Uterine smooth muscle cell (primary cell): ENCODE measurements at places on chromosomes 4 and X. TPM values are rescaled to one million over a fixed set of nuclear protein-coding genes. Genes with fewer than 3 reads are reported as not detected.

Gene SMR3B
- not detected in 2 replicates for total RNA-seq

Gene FGF13
- 1.7 and 2.2 TPM in 2 replicates for total RNA-seq

Gene PRR32
- not detected in 2 replicates for total RNA-seq

Gene AFF2
- total RNA-seq, result 0.22 and 0.37 TPM in 2 replicates

Gene GIMD1
- not detected in 2 replicates for total RNA-seq

Gene CABS1
- total RNA-seq, result not detected in 2 replicates

Gene OTUD6A
- total RNA-seq, result under 0.01 TPM in 1 of 2 replicates, not detected in the other

Gene SRPX
- 154 and 172 TPM in 2 replicates for total RNA-seq

Gene SPOCK3
- 1.4 and 1.7 TPM in 2 replicates for total RNA-seq

Gene ANKRD17
- total RNA-seq, result 45.6 and 60.6 TPM in 2 replicates

Gene DUSP21
- total RNA-seq, result not detected in 2 replicates

Gene ADH7
- not detected in 2 replicates for total RNA-seq
